ENCODE measurements at places on chromosomes 4 and X. TPM values are rescaled to one million over a fixed set of nuclear protein-coding genes. Genes with fewer than 3 reads are reported as not detected.
A peak's percentile ranks its signal among the peaks of the same experiment; 100 is the strongest.

GRCh38 chr4:113834298-113834697 is 72.8 kb upstream of the CAMK2D start:
- DNase-seq, result no peak

DNA sequence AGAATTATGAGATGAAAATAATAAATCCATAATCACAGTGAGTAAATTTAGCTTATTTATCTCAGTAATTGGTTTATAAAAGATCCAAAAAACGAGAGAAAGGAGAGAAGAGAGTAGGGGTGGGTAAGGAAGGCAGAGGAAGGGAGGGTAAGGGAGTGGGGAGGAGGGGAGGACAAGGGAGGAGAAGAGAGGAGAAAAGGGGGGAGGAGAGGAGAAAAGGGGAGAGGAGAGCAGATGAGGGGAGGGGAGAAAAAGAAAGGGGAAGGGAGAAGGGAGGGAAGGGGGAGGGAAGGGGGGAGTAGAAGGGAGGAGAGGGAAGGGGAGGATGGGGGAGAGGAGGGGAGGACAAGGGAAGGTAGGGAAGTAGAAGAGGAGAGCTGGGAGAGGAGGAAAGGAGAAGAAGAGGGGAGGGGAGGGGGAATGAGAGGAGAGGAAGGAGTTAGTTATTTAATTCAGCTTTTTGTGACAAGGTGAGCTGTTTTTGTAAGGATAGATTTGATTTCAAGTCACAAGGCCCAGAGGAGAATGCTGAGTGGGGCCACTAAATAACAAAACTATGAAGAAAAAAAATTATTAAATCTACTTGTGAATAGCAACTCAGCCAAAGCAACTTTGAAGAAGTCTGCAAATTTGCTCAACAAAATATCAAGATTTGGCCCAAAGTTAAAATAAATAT is 454.3 kb downstream of the ARAP2 start:
- DNase-seq, result no peak

- peak; percentile 29 for DNase-seq
Measured at GRCh38 chrX:40109288-40110008, 11.7 kb upstream of the BCOR start.

GRCh38 chr4:77877167-77877566 is 14.5 kb downstream of the MRPL1 start:
- no peak for DNase-seq

GRCh38 chr4:124753941-124754581 is 41.5 kb upstream of the ANKRD50 start:
- no peak for DNase-seq

Gene TACR3
- not detected for total RNA-seq

All from Caki2 (cell line).